MM.1S (cell line): ENCODE measurements at places on chromosomes 3 and 15.

DNA sequence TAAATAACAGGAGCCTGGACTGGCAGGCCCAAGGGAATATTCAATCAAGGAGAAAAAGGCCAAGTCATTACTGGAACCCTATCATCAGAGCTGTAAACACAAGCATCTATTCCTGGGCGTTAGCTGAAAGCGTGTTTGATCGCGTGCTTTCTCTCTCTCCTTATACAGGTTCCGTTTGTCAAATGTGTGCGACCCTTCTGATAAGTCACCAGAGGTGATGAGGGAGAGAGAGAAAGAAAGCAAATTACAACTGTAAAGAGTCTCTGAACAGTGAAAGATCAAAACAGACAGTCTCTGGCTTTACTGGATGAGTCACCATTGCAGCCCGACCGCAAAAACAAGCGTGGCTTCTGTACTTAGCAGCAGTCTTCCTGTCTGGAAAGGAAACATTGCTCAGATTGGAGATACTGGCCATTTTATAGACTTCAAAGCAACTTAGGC, 39.5 kb upstream of the TPRG1 start:
- DNase-seq, result peak; percentile 74

DNA sequence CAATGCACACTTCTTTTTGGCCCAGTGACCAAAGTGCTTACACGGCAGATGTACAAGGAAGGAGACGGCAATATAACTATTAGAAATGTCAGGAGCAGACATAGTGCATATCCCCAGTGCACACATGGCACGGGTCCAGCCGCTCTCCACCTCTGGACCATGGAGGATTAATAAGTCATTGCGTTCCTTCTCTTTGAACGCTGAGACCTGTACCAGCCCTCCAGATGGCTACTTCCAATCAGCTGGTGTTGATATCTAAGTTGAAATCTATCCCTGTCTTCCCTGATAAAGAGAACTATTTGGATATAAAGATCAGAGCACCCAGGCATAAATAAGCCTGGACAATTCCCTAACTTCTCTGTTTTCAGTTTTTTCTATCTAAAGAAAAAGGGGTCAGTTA, 212.5 kb downstream of the CADPS start:
- no peak for DNase-seq

DNA sequence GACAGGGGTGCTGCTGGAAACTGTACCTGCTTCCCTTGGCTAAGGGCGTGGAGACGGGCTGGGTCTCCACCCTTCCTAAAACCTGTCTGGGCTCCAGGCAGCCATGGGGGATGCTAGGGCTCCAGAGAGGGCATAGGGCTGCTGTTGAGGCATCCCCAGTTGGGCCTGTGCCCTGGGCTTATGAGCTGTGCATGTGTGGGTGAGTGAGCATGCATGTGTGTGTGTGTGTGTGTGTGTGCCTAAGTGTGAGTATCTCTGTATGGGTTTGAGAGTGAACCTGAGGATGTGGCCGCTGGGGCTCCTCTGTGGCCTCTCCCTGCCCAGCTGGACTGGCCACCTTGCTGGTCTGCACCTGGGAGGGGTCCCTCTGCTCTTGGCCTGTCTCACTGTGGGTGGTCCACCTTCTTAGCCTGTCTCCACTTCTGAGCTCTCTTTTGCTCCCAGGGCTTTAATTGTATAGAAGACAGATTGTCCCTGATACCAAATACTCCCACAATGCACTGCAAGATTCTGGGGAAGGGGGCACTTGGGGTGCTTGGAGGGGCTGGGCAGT, 11.9 kb upstream of the TMEM115 start:
- no peak for DNase-seq

- no peak for DNase-seq
These were observed 78.2 kb downstream of the GTF2E1 start for GRCh38 chr3:120820748-120821147.

DNA sequence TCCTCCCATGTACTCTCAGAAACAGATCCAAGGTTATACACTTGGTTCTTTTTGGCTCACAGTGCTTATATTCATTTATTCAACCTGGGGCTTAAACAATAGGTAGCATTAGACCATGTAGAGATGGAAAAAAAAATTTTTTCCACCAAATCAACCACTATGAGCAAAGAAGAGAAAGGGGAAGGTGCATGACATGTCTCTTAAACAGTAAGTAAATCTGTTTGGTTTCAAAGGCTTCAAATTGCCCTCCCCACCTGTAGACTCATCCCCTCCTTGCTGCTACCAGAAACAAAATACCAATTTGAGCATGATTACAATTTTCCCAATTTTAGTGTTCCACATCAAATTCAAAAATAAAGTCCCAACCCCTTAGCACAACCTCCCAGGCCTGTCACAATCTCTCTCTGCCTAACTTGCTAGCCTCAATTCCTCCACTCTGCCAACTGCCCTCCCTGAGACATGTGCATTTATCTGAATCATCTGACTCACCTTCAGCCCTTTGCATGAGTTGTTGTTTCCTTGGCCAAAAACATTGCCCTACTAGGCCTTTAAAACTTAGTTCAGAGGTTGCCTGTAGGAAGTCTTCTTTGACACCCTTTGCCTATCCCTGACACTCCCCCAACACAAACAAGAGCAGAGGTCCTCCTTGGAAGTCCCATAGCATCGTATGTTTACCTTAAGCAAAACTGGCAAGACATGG, 30.3 kb upstream of the TSC22D2 start:
- DNase-seq, result no peak

DNA sequence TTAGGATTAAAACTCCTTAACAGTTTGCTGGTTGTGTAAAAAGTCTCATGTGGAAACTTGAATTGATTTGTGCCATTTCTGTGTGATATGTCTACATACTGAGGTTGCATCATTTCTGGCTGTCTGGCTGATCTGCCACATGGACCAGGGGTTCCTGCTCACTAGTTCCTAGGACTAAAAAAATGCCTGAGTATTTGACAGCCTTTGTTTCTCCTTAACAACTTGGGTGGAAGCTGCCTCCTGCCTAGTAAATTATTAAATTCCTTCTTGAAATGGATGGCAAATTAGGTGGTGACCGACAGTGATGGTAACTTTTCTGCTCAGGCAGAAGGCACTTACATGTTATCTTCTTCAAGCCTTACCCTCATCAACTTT, 226.9 kb upstream of the MRPL3 start:
- DNase-seq, result no peak
